ENCODE measurements at places on chromosomes 11 and 22.

DNA sequence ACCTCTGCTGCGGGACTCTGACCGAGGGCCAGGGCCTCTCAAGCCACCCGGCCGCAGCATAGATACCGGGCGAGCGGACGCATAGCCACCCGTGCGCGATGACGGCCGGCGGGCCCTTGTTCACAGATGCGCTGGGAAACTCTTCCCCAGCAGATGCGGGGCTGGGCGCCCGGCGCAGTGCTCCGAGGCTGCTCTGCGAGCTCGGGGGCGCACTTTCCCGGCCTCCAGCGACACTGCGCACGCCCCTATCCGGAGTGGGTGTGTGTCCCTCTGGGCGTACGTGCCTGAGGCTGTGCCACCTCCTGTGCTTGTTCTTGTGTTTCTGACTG is 104.7 kb upstream of the E2F8 start:
- no peak for DNase-seq

- no peak for DNase-seq
Observed at GRCh38 chr22:46074771-46075551, 75.4 kb upstream of the PPARA start.

DNA sequence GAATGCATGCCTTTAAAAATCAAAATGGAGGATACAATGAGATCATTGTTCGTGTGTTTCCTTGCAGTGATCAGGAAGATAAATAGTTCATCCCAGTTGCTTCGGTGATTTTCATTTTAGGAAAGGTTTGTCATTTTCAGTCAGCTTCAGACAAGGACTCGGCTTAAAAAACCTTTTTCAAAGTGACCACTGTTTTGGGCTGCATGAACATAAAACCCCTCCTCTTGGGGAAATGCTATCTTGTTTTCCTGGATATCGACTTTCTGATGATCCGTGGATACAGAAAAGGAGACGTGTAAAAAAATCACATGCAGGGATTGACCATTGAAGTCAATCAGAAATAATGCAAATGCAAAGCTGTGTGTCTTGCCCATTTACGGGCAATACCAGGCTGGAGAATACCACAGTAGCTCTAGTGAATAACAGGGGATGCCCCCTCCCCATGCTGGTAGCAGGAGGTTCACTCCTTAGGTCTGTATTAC is 146.8 kb downstream of the MAML2 start:
- no peak for DNase-seq

DNA sequence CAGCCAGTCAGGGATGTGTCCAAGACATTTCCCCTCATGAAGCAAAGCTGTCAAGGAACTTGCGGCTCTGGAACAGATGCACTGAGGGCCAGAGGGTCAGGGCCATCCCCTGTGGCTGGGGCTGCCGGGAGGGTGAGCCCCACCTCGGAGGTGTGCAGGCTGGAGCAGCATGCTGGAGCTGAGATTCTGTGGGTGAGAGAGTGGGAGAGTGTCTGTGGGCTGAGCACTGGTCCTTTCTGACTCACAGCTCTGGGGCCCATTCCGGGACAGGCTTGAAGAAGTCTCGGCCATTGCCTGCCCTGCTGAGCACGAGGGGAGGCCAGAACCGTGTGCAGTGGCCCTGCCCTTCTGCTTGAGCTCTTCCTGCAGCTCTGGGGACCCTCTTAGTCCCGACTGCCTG is 2.1 kb downstream of the OMP start:
- no peak for DNase-seq

DNA sequence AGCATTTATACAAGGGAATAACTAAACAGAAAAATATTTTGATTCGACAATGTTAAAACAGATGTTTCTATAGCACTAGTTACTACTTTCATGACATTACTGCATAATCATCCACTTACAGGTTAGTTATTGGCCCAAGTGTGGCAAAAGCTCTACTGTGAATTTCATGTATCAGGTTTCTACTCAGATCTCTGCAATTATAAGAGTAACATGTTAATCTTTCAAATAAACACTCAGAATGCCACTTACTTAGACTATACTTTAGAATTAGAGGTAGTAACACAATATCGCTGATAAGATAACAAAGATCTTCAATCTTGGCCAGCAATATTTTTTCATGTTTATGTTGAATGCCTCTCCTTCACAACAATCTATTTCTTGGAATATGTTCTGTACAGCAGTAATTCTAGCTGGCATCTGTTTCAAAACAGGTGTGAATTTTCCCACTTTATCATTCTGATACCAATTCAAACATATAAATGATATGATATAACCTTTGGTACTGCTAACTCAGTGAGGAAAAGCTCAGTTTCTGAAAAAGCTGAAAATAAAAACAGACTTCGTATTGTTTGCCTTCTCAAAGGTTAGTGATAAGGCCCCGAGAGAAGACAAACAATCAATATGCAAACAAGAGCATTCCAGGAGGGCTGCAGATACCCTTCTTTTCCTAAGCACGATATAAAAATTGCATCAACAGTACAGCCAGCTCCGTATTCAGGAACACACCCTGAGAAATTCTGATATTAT is 11.0 kb upstream of the CCDC34 start:
- DNase-seq: no peak

DNA sequence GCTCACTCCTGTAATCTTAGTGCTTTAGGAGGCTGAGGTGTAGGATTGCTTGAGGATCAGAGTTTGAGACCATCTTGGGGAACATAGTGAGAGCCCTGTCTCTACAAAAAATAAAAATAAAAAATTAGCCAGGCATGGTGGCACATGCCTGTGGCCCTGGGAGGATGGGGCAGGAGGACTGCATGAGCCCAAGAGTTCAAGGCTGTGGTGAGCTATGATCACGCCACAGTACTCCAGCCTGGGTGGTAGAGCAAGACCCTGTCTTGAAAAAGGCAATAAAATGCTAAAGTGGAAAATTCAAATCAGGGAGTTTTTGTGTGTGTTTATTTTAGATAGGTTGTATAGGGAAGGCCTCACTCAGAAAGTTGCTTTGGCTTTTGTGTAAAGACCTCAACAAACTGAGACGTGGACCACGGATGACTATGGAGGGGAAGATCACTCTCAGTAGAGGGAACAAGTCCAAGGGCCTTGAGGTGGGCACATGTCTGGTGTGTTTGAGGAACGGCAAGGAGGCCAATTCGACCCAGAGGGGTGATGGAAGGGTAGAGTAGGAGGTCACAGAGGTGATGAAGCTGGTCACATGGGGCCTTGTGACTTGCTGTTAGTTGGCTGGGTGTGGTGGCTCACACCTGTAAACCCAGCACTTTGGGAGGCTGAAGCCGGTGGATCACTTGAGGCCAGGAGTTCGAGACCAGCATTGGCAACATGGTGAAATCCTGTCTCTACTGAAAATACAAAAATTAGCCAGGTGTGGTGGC is 35.7 kb downstream of the WEE1 start:
- DNase-seq: no peak

DNA sequence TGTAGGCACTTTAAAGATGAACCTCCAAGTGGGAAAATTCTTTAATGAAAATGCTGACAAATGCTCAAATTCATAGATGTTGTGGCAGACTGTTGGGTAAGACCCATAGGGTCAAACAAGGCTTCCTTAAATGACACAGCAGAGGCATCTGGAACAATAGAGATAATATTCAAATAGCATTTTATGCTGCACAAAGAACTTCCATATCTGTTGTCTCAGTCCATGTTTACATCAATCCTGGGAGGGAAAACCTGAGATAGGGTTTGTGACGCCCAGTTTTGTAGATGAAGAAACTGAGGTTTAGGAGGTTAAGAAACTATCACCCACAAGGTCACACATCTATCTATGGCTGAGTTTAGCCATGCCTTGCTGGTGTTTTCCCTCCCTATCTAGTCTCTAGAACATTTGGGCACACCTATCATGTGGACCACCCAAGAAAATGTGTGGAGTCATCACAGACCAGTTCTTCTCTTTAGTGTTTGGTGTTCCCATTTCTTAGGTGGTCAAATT is 106.4 kb downstream of the EHF start:
- DNase-seq: no peak

GRCh38 chr11:34570584-34570983 is 50.3 kb upstream of the EHF start:
- no peak for DNase-seq

DNA sequence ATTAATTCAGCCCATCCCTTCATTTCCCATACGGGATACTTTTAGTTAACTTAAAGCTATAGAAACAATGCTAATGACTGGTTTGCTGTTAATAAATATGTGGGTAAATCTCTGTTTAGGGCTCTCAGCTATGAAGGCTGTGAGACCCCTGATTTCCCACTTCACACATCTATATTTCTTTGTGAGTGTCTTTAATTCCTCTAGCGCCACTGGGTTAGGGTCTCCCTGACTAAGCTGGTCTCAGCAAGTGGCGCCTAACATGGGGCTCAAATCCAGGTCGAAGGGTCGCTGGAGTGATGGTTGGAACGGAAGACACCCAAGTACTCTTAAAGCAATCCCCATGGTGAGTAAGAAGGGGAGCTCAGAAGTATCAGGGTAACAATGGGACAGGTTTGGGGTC is 14.4 kb upstream of the OOSP1 start:
- no peak for DNase-seq
